ENCODE measurements at places on chromosomes 6 and 20. TPM values are rescaled to one million over a fixed set of nuclear protein-coding genes. Genes with fewer than 3 reads are reported as not detected.

GRCh38 chr6:23354004-23354403, 772.0 kb upstream of the NRSN1 start:
- no peak for DNase-seq

DNA sequence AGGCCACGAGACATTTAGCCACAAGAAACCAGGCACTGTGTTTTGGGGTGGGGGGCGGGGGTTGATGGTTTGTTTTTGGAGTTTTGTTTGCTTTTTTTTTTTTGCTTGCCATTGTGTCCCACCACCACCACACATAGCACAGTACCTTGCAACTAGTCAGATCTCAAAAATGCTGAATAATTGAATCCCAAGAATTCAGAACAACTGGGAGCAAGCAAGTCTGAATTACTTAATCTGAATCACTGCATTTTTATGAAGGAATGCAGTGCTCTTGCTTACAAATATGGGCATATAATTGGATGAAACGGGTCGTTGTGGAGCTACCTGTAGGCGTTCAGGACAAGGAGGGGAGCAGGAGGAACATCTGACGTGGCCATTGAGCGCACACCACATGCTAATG, 151.5 kb upstream of the CDYL start:
- no peak for DNase-seq

- no peak for DNase-seq
Observed at GRCh38 chr6:166351715-166352285, 9.5 kb upstream of the SFT2D1 start.

- DNase-seq, result no peak
Observed at GRCh38 chr20:62560162-62560561, 82.1 kb upstream of the SLCO4A1 start.

DNA sequence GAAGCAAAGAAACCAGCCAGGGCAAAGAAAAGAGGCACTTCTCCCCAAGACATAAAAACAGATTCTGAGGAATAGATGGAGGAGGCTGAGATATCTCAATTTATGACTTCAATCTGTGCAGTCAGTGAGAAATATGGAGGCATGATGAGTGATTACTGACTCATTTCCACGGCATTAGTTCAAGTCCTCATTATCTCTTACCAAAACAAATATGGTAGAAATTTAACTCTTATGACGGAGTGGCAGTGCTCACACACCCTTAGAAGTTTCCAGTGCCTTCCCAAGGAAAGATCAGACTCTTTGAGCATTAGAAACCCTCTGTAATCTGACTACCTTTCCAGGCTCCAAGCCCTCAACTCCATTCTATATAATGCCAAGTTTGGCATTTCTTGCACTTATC, 364.1 kb downstream of the ARHGAP18 start:
- DNase-seq, result no peak

DNA sequence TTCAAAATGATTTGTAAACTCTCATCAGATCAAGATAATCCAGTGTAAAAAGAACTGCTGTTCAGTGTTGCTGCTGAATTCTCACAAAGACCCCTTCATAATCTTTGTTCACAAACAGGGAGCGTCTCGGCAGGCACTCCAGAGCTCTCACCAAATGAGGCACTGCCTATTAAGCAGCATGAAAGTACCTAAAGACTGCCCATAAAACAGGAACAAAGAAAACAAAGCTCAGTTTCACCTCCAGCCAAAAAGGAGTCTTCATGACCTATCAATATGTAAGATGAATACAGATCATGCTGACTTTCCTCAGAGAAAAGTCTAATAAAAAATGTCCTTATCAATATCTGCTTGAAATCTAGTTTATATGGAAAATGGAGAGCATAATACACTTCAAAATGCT, 41.8 kb downstream of the GPR63 start:
- DNase-seq, result no peak

- DNase-seq, result no peak
Observed at GRCh38 chr6:110822249-110822648, 7.0 kb upstream of the CDK19 start.

DNA sequence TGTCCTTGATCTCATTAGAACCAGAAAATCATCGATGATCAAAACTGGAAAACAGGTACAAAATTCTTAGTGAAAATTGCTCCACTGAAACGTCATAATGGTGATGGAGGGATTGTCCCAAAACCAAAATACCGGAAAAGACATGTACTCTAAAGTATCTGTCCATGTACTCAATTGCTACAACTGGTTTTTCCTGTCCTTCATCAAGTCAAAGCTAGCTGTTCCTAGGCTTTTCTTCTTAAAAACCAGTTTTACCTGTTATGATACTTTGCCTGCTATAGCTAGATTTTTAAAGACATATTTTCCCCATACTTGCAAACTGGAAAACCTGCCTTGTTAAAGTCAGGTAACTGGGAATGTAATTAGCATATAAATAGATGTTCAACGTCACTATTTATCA, 50.5 kb upstream of the LRRC1 start:
- no peak for DNase-seq

DNA sequence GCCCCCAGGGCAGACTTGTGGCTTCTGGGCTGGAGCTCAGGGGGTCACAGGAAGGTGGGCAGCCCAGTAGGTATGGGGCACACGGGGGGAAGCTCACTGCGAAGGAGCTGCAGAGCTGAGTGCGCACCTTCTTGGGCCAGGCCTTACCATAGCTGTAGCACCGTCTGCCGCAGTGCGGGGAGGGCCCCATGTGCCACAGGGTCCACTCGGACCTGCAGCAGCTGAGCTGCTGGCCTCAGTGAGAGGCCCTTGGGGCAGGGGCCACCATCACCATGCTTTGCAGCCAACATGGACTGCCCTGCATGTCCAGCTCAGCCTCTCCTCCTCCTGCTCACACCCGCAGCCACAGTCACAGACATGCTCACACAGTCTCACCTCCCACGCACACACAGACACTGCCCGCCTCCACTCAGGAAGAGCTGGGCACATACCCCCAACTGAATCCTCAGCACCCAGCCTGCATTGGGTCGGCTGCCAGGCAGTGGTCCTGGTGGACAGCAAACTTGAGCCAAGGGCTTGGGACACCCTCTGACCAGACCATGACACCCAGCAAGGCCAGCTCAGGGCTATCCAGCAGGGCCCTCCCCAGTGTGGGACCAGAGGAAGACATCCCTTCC, 35.3 kb downstream of the YTHDF1 start:
- DNase-seq, result no peak

GRCh38 chr20:9660236-9660868, 146.0 kb downstream of the LAMP5 start:
- DNase-seq, result peak; percentile 28

DNA sequence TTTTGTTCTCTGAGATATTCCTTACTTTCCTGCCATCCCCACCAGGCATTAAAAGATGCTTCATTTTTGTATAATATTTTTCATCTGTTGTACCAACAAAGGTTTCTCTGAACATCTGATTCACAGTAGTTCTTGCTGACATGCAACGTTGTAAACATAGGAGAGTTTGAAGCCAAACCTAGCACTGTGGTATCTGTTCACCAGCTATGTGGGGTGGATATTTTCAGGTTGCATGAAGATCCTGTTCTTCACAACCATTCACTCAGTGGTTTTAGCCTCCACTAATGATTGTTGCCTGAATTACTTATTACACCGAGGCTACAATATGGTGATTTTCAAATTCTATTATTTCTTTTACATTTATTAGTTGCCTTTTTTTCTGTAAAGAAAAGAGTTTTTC, 56.5 kb downstream of the EYA4 start:
- no peak for DNase-seq

GRCh38 chr6:30244560-30244959, 31.4 kb upstream of the TRIM26 start:
- DNase-seq, result no peak

- no peak for DNase-seq
Observed at GRCh38 chr6:170249817-170250216, 41.1 kb downstream of the DLL1 start.

GRCh38 chr20:48658505-48658904, 169.3 kb downstream of the PREX1 start:
- no peak for DNase-seq

DNA sequence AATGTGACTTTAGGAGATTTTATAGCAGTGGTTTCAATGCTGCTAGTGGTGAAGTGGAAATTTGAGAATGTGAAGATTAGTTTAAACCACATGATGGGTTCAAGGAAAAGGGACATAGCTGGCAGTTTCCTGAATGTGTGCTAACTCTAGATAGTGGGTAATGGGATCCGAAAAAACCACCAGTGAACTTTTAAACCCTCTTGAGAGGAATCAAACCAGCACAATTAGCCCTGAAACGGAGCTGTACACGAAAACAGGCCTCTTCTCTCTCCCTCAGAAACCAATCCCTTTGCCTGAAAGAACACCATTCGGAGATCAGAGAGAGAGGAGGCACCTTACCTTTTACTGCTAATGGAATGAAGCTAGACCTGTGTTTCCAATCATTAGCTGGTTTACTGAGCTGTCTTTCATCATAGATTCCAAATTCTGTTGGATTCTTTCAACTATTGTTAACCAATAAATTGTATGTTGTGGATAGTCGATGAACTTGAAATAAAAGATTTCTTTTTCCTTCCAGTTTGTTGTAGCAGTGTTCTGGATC, 103.9 kb downstream of the AIG1 start:
- DNase-seq, result no peak

DNA sequence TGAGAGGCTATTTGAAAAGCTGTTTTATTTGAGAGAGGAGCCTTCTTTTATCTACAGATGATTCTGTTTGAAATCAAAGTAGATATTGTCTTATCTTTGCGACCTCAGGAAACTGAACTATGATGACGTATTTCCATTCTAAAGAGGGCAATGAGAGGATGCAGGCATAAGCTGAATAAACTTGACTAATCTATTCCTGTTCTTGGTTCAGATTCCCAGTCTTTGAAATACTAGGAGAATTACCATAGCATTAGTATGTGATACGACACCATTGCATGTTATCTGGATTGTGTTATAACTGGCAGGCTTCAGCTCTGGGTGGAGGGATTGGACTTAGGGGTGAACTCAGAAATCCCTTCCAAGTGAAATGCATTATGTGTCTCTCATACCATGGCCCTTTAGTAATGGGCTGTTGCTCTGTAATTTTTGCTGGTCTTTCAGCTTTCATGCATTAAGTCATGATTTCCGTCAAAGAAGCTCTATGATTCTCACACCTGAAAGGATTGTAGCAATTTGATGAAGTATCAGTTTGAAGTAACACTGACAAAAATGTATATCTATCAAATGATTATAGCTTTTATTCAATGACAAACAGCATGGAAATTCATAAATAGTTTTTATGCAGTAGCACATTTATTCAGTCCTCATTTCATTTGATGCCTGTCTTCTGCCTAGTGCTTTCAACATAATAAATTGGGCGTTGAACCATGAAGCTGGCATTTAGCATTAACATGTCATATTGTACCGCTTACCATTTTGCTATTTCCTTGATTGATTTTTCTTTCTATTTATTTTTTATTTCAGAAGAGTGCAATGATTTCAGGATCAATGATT, 138.4 kb upstream of the SPACA1 start:
- DNase-seq, result no peak

GRCh38 chr6:126526996-126527606, 187.2 kb downstream of the CENPW start:
- no peak for DNase-seq

- no peak for DNase-seq
Observed at GRCh38 chr20:40435146-40435895, 253.7 kb downstream of the MAFB start.

GRCh38 chr6:111480988-111481822, 1.8 kb downstream of the REV3L start:
- no peak for DNase-seq

GRCh38 chr6:7108196-7108963, 619 bp downstream of the RREB1 start:
- DNase-seq, result peak; percentile 38

DNA sequence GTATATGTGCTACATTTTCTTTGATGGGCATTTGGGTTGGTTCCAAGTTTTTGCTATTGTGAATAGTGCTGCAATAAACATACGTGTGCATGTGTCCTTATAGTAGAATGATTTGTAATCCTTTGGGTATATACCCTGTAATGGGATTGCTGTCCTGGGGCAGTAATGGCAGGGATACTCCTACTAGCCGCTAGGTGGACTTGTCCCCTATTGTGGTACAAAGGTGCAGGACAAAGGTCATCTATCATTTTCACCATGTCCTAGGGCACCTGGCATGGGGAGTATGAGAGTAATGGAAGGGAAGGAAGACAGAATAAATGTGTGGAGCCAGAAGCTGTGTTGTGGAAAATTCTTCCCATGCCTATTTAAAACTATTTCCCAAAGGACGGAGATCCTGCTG, 174.6 kb downstream of the CLIC5 start:
- no peak for DNase-seq

DNA sequence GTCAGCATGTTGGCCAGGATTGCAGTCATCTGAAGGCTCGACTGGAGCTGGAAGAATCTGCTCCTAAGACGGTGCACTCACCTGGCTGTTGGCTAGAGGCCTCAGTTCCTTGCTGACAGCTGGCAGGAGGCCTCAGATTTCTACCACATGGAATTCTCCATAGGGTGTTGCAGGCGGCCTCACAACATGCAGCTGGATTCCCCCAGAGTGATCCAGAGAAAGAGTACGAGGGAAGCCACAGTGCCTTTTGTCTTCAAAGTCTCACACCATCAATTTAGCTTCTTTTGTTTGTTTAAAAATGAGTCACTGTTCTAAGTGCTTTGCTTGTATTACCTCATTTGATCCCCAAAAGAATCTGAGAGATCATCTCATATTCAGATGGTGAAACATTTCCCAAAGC, 65.5 kb upstream of the FYN start:
- DNase-seq, result no peak

- peak; percentile 10 for DNase-seq
Observed at GRCh38 chr6:161829291-161829729, 555.4 kb upstream of the AGPAT4 start.

DNA sequence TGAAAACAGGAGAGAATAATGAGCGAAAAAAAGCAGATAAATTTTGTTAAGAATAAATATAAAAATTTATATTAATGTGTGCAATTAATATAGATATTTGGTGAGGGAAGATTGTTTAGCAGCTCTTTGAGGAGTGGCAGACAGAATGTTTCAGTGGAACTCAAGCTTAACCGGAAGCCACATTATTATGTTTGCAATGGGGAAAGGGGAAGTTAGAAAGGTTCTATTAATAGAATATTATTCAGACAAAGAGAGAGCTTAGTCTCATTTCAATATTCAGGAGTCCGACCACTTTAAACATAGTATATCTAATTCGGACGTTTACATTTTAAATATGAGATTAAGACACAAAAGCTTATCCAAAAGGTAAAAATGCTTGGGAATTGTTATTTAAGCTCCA, 81.6 kb upstream of the KHDRBS2 start:
- DNase-seq, result no peak

TM9SF4 gene
- 36.8 TPM for total RNA-seq

TRIM10 gene
- total RNA-seq, result not detected

TREML1 gene
- not detected for total RNA-seq

LBP gene
- not detected for total RNA-seq

BPIFB2 gene
- total RNA-seq, result not detected

LGSN gene
- not detected for total RNA-seq

BPIFB4 gene
- not detected for total RNA-seq

PEX7 gene
- total RNA-seq, result 3.4 TPM

HDDC2 gene
- 49.1 TPM for total RNA-seq

BMP6 gene
- total RNA-seq, result not detected

HDGFL1 gene
- not detected for total RNA-seq

ARFGEF3 gene
- 0.06 TPM for total RNA-seq

AVP gene
- total RNA-seq, result not detected

MYCT1 gene
- total RNA-seq, result not detected

SLA2 gene
- 92.7 TPM for total RNA-seq

HLA-DQB2 gene
- 1.3 TPM for total RNA-seq

SLC16A10 gene
- 3.2 TPM for total RNA-seq

All from activated CD4-positive, alpha-beta T cell treated with anti-CD3 and anti-CD28 coated beads, Interleukin-2, amount 10 ng/mL, durations not matched to agents 7 days and 5 days (primary cell).